ENCODE measurements at places on chromosomes 3 and 15. TPM values are rescaled to one million over a fixed set of nuclear protein-coding genes. Genes with fewer than 3 reads are reported as not detected.

Gene WWTR1
- 47.4 TPM for total RNA-seq

Gene ATOSA
- 8.6 TPM for total RNA-seq

GRCh38 chr3:179677884-179678283 lies 25.0 kb downstream of the USP13 start:
- DNase-seq = no peak

DNA sequence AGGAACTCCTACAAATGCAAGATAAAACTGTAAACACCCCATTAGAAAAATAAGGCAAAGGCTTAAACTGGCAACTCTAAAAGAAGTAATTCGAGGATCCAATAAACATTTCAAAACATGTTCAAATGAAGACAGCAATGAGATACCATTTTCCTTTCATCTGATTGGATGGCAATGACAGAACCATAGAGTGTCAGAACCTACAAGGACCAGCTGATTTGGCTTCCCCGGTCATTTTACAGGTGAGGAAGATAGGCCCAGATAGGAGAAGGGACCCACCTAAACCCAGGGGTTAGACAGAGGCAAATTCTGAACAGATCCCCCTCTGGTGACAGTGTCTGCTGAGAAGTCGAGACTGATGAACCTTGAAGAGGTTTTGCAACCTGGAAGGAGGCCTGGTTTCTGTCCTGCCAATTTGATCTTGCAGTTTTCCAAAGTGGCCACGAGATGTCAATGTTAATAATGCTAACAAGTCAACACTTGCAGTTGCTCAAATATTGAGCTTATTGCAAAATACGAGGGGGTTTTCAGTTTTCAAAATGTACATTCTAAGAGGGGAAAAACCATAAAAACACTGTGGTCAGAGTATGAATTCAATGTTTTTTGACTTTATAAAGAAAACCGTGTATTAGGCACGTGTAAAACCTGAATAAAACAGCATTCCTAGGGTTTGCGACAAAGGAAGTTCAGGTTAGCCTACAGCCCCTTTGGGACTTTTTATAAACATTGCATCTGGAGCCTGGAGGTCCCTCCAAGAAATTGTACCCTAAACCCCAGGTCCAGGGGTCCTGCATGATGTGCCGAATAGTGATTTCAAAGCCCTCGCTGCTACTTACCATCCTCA lies 21.5 kb downstream of the CFAP161 start:
- DNase-seq = peak; percentile 33

DNA sequence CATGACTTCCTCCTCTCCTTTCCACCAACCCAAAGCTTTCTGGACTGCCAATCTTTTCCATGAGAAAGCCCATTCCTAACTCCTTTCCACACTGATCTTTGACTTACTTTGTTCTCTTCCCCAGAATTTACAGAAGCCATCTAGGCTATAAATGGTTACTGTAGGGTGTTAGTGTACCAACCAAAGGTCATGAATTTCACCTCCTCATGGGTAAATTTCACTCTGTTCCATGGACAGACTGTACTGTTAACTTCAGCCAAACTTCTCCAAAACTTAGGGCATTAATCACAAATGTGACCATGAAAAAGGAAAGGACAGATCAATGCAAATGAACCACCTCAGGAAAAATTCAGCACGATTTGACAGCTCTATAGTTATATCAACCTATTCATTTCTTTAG lies 54.9 kb downstream of the ATOSA start:
- DNase-seq = no peak

All from H4 (cell line).